ENCODE measurements at places on chromosomes 12 and 14.

DNA sequence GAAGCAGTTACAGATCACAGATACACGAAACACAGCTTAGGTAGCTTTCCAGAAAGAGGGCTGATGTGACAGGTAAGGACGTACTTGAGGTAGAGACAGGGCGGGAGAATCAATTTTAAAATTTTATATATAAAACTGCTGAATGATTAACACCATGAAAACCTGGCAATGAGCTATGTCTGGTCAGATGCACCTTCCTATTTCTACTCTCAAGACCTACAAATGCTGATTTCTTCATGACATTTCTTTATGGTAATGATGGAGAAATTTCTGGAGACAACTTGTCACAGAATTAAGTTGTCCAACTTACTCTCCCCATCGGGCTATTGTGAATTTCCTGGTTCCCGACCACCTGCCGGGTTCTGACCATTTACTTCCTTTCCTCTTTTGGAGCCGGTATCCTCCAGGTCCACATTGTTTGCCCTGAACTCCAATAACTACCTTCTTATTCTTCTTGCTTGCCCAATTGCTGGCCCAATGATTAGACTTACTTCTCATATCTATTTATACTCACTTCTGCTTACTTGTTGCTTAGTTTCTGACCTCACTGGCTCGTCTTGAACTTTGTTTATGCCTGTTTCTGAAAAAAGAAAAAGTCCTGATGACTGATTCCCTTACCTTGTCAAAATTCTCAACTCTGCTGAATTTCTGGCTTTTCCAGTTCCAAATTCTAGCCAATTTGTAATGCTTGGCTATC, 12.8 kb upstream of the ATP2B1 start:
- no peak for DNase-seq

GRCh38 chr12:66852091-66852490, 173.2 kb upstream of the GRIP1 start:
- DNase-seq = no peak

- no peak for DNase-seq
Measured at GRCh38 chr12:76346798-76347420, 1.3 kb downstream of the BBS10 start.

DNA sequence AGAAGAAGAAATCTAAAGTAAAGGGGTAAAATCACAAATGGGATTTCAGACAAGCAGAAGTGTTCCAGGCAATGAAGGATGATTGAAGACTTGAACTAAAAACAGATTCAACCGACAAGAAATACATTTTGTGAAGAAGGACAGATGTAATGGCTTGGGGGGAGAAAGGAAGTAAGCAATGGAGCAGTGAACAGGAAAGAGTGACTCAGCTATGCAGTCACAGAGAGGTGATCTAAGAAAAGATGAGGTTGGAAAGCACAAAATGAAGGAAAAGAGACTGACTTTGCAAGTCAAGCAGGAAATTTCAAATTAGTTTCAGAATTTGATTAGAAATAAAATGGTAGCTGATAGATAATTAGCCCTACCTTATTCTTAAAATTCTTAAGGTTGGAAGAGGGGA, 66.5 kb downstream of the PUS7L start:
- no peak for DNase-seq

- no peak for DNase-seq
Measured at GRCh38 chr12:12506496-12506890, 56.2 kb downstream of the DUSP16 start.

DNA sequence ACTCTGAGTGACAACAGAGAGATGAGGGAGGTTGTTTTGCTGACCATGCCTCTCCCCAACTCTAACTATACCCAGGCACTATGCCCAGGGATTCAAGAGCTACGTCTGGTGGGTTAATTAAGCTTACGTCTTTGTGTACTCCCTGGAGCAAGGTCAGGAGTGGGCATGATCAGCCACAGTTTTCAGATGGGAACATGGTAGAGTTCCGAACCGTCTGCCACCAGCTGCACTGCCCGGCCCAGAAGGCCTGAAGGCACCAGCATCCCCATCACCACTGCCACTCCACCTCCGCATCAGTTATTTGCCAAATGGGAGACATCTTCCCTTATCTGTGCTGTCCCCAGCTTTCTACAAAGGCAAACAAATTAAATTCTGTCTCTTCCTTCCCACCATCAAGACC, 11.1 kb upstream of the GPX2 start:
- no peak for DNase-seq

DNA sequence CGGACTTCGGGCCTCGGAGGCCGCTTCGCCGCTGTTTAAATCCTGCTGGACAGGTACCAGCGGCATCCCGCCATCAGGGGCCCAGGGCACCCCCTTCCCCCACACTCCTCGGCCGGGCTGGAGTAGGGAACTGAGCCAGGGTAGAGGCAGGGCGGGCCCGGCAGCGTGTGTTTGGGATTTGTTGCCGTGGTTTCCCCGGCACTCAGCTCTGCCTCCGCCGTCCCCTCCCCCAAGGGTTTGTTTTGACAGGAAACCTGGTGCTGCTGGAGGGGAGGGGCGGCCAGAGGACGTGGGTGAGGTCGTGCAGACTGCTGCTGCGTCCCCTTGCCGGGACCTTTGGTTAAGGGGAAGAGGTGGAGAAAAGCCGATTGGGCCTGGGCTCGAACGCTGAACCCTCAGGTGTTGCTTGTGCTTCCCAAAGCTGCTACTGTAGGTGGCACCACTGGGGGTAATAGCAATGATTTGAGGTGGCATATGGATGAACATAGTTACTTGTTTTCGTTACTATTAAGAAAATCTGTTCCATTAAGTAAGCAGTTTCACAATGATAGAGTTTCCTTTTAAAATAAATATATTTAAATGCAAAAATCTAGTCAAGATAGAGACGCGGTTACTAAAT, 778 bp downstream of the TCP11L2 start:
- peak; percentile 37 for DNase-seq

DNA sequence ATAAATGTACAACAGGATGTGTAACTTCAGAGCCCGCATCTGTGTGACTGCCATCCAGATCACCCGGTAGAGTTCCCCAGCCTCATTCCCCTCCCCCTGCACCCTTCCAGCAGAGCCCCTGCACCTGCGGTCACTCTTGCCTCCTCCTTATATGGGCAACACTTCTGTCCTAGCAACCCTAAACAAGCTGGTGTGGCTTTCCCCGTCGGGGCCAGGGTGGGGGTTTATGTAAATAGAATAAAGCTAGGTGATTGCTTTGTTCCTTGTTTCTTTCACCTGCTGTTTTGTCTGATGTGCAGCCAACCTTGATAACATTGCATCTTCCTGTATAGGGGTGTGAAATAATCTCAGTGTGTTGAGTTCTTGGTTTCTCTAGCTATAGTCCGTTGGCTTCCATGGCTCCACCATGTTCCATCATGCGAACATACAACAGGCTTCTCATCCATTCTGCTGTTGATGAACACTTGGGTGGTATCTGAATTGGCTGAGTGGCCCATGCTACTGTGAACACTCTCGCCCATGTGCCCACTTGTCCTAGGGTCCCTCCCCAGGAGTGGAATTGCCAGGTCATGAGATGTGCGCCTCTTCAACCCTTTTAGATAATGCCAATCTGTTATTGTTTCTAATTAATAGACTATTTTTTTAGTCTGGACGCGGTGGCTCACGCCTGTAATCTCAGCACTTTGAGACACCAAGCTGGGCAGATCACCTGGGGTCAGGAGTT, 102.2 kb downstream of the KIF26A start:
- no peak for DNase-seq

DNA sequence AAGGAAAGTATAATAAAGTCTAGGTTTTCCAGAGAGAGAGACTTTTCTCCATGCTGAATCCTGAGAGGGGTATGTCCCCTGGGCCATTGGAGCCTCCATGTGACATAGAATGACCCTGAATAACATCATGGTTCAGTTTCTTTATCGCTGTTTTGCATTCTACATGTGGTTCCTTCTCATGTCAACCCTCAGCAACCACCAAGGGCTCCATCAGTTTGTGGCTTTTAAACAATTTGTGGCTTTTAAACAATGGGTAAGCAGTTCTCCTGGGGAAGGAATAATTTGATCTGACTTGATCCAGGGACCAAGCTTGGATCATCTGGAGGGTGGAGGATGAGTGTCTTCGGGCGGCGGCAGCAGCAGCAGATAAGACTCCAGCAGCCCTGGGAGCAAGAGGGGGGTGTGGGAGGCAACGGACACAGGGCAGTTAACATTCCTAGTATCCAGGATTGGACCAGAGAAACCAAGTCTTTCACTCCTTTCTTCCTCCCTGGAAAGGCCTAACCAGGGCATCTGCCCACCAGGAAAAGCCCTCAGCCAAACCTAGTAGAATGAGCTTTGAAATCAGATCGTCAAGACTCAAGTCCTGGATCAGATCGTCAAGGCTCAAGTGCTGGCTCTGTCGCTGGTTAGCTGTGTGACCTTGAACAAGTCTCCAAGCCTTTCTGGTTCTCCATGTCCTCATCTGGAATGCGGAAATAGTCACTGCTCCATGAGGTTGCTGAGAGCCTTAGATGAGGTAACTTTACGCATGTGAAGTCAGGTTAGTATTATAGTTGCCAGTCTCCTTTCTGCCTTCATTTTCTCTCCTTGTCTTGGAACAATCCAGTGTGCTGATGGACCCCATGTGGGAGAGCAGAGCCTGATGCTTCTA, 27.8 kb upstream of the FAM222A start:
- no peak for DNase-seq

GRCh38 chr12:54415221-54415929, 3.7 kb downstream of the ITGA5 start:
- no peak for DNase-seq

GRCh38 chr12:33486058-33486457, 46.4 kb upstream of the SYT10 start:
- DNase-seq = no peak

DNA sequence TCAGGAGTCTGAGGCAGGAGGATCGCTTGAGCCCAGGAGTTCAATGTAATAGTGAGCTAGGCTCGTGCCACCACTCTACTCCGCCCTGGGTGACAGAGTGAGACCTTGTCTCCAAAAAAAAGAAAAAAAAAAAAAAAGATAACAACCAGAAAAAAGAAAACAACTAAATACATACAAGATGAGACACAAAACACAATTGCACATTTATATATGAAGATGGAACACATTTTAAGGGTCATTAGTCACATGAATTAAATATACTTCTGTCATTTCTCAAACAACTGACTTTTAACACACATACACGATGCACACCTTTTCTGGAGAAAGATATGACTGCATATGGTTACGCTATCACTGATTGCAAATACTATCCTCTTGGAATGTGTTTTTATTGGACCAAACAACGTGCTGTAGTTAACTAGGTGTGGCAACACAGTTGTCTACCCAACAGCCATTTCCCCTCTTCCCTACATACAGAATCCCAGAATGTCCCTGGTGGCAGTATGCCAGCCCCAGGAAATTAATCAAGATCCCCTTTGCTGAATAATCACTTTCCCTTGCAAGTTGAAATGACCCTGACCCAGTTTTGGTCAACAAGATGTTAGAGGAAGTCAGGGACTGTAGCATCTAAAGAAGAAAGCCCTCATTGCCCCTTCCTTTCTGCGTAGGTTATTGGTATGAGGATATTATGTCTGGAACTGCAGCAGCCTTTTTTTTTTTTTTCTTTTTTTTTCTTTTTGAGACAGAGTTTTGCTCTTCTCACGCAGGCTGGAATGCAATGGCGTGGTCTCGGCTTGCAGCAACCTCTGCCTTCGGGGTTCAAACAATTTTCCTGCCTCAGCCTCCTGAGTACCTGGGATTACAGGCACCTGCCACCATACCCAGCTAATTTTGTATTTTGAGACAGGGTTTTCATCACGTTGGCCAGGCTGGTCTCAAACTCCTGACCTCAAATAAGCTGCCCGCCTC, 5.6 kb upstream of the MYL6B start:
- no peak for DNase-seq

DNA sequence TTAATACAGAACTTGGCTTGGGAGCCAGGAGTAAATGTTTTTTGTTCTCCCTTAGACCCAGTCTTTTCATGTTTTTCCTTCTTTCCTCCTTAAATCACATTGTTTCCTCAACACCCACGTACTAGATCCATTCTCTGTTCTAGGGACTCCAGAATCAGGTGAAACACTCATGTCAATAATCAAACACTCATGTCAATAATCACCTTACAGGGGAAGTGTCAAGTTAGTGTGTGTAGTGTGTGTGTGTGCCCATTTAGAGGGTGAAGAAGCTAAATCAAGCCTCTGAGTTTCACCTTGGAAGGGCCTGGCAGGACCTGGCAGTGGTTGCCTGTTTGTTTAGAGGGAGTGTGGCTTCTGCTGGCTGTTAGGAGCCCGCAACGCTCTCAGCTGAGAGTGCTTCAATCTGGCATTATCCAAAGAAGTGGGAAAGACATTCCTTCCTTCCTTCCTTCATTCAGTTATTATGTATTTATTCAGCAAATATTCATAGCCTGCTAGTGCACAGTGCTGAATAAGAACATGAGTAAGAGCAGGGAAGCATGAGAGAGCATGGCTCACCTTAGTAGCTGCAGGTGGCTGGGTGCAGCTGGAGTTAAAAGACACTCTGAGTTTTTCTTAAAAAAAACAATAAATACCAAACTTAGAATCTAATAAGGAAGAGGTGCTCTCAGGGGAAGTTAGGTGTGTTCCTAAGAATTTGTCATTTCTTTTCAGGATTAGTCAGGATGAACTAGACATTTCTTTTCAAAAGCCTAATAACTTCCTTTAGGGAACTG, 17.6 kb upstream of the EID3 start:
- DNase-seq = no peak

DNA sequence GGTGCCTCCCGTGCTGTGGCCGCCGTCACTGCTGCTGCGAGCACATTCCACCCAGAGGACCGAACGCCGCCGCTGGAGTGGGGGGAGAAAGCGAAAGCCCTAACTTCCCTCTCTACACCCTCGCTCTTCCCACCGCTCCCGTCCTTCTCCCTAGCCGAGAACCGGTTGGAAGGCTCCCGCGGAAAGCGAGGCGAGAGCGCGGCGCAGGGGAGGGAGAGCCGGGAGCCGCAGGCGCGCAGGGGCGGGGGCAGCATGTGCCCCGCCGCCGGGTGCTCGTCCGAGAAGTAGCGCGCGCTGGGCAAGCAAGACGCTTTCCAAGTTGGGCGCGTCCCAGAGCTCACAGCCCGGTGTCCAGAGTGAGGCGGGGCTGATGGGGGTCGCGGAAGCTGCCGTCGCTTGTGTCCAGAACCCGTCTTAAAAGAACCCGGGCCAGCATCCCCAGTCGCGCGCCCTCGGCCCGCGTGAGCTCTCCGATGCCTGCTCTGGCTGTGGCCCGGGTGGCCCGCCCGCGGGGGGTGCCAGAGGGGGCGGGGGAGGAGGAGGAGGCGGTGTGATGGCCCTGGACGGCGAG, at the start of gene TRHDE:
Gene TRHDE (plus strand): TSS at position 280 of the 571 bp plus-strand sequence. CDS start 274 bp downstream, at position 554.
- DNase-seq = no peak

DNA sequence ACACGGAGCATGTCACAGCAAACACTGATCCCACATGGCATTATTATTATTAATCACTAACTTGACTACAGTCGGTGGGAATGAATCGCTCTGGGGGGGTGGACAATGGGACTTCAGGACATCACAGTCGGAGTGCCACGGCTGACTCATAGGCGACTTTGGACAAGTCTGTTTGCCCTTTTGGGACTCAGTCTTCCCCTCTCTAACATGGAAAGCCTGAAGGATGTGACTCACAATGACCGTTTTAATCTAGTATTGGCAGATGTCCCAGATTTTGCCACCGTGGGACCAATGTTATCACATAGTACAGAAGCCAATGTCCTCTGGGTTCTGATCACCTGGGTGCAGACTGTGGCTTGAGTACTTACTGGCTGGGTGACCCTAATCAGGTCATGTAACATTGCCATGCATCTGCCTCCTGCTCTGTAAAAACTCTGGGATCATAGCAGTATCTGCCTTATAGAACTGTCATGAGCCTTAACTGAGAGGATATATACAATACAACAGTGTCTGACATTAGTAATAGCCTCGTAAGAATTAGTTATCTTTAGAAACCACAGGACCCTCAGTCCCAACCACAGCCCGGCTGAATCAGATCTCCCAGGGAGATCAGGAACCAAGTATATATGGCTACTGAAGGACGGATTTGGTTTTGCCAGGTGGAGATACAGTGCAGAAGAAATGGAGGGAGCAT, 362.6 kb downstream of the BCL11B start:
- no peak for DNase-seq

- no peak for DNase-seq
Measured at GRCh38 chr14:32399920-32400319, 70.8 kb downstream of the AKAP6 start.
